ENCODE measurements at places on chromosomes 4 and X. TPM values are rescaled to one million over a fixed set of nuclear protein-coding genes. Genes with fewer than 3 reads are reported as not detected.

The HSD17B13 gene
- not detected for total RNA-seq

The CXCL8 gene
- 311 TPM for total RNA-seq

- DNase-seq, result no peak
These were observed 45.8 kb upstream of the FBXW7 start for GRCh38 chr4:152581536-152582160.

DNA sequence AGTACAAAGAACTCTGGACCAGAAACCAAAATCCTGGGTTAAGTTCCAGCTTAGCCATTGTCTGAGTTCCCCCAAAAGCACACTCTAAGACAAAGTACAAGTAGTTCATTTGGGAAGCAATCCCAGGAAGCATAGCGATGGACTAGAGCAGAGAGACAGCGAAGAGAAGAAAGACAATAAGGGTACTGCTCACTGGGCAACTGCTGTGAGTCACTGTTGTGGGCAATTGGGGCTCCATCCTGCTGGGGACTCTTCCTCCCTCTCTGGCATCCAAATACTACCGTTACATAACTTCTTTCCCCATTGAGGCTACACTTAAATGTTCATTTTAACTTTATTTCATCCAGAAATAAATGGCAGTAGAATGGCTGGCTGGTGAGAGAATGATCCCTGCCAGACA, 14.1 kb downstream of the SRPX start:
- no peak for DNase-seq

The TLR2 gene
- total RNA-seq, result 1.3 TPM

- no peak for DNase-seq
These were observed 5.5 kb downstream of the CCDC120 start for GRCh38 chrX:49064303-49064702.
